ENCODE measurements at places on chromosomes 11 and 22.

DNA sequence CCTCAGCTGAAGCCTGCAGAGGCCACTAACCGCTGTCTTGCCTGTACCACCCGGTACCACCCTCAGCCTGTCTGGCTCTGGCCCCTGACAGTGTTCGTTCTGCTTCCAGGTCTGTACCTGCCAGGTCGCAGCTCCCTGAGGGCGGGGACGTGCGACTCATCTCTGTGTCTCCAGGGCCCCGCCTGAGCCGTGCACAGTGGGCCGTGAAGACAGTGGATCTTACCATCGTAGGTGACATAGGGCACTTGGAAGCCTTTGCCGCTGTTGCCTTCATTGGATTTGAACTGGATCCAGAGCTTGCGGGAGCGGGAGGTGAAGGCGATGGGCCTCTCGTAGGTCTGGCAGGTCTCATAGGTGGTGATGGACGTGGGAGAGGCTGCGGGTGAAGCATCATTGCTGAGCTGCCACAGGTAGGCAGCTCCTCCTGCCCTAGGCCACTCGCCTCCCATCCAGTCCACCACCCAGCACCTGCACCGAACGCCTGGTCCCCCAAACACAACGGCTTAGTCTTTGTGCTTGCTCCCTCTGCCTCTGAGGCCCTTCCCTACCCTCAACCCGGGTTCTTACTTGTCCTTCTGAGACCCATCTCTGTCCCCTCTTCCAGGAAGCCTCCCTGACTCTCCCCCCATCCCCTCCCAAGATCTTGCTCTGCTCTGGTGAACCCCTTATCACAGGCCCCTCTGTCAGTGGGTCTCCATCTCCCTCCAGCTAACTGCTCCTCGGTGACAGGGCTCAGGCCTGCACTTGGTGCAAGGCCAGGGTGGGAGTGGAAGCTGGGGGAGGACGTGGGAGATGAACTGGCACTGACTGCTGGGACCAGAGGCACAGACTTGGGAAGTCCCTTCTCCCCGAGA is 21.1 kb upstream of the TTLL12 start:
- DNase-seq, result no peak

DNA sequence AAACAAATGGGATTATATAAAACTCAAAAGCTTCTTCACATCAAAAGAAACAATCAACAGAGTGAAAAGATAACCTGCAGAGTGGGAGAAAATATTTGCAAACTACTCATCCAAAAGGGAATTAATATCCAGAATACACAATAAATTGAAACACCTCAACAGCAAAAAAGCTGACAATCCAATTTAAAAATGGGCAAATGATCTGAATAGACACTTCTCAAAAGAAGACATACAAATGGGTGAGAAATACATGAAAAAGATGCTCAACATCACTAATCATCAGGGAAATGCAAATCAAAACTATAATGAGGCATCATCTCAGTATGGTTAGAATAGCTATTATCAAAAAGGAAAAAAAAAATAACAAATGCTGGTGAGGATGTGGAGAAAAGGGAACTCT is 13.5 kb downstream of the EXPH5 start:
- no peak for DNase-seq

- DNase-seq, result no peak
Observed at GRCh38 chr11:88363004-88363403, 25.5 kb upstream of the CTSC start.

- no peak for DNase-seq
Observed at GRCh38 chr11:120129570-120129969, 8.3 kb downstream of the TRIM29 start.

DNA sequence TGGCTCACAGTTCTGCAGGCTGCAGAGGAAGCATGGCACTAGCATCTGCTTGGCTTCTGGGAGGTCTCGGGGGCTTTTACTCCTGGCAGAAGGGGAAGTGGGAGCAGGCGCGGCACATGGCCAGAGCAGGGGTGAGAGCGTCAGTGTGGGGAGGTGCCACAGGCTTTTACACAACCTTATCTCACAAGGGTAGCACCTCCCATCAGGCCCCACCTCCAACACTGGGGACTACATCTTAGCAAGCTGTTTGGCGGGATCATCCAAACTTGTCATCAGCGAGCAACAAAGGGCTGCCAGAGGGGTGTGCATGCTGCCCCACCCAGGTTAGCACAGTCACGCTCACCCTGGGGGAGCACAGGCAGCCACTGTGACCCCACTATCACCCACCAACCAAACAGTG is 18.9 kb upstream of the YPEL1 start:
- DNase-seq, result no peak

DNA sequence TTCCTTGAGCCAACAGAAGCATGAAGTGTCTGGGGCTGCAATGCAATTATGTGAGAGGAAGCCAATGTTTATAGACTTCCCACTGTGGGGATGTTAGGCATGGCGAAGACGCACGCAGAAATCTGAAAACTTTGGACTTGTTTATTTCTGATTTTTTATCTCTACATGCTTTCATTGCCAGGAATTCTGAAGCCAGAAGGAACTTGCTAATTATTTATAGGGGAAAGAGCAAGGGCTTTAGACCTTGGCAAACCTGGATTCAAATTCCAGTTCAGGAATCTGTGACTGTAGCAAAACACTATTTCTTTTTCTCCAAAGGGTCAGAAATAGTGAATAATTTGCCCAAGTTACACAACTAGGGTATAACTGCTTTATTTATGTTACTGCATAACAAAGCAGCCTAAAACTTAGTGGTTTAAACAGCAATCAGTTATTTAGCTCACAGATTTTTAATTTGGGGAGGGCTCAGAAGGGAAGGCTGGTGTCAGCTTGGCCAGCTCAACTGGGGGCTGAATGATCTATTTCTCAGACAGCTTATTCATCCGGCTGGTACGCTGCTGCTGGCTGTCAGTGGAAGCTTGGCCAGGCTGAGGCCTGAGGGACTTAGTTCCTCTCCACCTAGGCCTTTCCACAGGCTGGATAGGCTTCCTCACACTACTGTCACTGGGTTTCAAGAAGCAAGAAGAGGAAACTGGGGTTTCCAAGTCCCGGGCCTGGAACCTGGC is 1.9 kb upstream of the OR6Q1 start:
- DNase-seq, result no peak

GRCh38 chr11:68854273-68854958 is 12.7 kb upstream of the CPT1A start:
- DNase-seq, result no peak

DNA sequence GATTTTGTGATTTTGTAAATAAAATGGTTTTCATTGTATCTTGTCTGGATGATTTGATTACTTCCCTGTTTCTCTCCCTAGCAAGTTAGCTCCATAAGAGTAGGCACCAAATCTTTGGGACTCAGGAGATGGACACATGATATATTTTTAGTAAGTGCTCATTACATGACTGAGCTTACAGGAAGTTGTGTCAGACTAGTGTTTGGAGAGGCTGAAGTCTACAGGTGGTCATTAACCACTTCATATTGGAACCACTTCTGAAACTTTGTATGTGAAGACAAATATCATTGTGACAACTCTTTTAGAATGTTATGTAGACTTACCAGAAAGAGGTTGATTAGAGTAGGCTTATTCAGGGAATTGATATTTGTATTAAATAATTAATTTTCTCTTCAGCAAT is 19.1 kb downstream of the ARHGAP42 start:
- no peak for DNase-seq

DNA sequence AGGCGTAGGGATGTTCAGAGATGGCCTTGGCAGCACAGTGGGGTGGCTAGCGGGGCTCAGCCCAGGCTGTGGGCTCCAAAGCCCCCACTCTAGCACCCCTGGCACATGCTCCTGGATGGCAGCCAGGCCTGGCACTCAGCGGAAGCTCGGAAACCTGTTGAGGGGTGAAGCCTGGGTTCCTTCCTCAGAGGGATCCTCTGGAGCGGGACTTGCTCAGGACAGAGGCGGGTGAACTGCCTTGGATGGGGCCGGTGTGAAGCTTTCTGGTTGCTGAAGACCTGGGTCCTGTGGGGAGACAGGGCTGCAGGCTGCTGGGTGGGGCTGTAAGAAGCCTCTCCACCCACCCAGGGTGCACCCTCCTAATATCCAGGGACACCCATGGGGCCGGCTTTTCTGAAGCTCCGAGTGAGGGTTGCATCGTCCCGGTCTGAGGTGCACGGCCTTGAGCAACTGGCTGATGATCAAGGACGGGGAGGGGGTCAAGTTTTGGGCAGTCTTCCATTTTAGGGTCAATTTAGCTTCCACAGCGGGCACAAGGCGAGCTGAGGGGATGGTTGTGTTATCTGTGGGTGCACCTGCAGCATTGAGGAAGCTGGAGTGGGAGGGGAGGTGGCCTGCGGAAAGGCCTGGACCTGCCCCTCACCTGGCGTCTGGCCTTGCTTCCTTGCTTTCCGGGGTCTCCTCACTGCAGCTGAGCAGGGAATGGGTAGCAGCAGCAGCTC is 5.2 kb downstream of the MRGPRE start:
- DNase-seq, result no peak

DNA sequence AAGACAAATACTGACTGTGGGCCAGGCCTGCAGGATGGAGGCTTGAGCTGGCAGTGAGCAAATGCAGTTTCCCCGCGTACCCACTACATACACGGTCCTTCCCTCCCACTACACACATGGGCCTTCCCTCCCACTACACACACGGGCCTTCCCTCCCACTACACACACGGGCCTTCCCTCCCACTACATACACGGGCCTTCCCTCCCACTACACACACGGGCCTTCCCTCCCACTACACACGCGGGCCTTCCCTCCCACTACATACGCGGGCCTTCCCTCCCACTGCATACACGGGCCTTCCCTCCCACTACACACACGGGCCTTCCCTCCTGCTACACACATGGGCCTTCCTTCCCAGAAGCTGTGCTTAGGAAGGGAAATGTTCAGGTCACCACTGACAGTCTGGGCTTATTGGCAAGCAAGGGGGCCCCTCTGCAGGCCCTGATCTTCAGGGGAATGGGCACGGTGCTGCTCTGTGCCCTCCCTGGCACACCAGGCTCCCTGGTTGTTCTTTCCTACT is 10.8 kb downstream of the DNAL4 start:
- DNase-seq, result no peak

DNA sequence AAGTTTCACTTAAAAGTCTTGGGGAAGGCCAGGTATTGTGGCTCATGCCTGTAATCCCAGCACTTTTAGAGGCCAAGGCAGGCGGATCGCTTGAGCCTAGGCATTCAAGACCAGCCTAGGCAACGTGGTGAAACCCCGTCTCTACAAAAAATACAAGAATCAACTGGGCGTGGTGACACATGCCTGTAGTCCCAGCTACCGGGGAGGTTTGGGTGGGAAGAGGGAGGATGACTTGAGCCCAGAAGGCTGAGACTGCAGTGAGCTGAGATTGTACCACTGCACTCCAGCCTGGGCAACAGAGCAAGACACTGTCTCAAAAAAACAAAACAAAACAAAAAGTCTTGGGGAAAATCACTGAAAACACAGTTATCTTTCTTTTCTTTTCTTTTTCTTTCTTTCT is 15.4 kb upstream of the XBP1 start:
- DNase-seq, result no peak

- DNase-seq, result no peak
Observed at GRCh38 chr11:133693110-133693509, 152.2 kb downstream of the SPATA19 start.

- DNase-seq, result no peak
Observed at GRCh38 chr11:27085605-27086004, 45.0 kb downstream of the BBOX1 start.

GRCh38 chr11:108835624-108836023 is 170.8 kb downstream of the DDX10 start:
- DNase-seq, result no peak

DNA sequence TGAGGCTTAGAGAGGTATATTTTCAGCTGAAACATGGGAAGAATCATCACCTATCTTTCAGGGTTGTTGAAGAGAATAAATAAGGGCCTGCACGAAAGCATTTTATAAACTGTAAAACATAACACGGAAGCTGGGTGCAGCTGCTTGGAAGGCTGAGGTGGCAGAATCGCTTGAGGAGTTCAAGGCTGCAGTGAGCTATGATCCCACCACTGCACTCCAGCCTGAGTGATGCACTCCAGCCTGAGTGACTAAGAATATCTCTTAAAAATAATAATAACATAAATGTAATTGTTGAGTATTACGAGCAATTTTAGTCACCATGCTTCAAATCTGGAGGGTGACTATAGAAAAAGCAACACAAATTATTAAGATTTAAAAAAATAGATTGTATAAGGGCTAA is 16.3 kb downstream of the RBFOX2 start:
- DNase-seq, result no peak

- no peak for DNase-seq
Observed at GRCh38 chr22:19143967-19144400, 467 bp downstream of the ESS2 start.

DNA sequence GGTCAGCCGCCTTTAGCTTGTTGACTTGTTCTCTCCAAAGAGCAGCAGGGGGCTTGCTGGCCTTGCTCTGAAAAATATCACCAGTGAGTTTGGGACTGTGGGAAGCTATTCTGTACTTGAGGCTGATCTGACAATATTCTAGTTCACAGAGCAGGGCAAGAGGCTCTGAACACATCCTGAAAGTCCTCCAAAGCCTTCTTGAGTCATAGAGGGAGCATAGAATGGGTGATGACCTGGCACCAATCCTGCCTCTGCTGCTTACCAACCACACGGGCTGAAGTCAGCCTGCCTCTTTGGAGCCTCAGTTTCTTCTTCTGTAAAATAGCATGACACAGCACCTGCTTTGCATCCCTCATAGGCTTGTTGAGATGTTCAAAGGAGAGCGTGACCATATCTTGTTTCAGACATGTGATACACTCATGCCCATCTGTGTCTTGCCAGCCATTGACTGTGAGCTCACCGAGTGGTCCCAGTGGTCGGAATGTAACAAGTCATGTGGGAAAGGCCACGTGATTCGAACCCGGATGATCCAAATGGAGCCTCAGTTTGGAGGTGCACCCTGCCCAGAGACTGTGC is 96.6 kb downstream of the RRAS2 start:
- no peak for DNase-seq

- no peak for DNase-seq
Observed at GRCh38 chr11:69729252-69729651, 25.4 kb upstream of the FGF19 start.

- DNase-seq, result no peak
Observed at GRCh38 chr11:30316237-30316636, 6.7 kb upstream of the ARL14EP start.

DNA sequence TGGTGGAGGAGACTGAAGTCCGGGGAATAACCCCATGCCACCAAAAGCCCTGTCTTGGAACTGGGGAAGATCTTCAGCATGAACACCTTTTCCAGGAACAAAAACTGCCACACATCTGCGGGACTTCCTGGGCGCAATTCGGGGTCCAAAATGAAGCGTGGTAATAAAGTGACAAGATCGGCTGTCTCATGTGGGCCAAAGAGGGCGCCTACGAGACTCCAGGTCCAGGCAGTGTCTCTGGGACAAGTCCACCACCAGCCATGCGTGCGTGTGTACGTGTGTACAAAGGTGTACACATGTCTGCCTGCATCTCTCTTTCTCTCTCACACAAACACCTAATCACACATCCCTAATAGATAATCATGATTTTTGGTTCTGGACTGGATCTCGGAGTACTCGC is 8.9 kb upstream of the MYBPC3 start:
- DNase-seq, result no peak

All from T-helper 2 cell (primary cell).